ENCODE measurements at places on chromosomes 16 and 17.

DNA sequence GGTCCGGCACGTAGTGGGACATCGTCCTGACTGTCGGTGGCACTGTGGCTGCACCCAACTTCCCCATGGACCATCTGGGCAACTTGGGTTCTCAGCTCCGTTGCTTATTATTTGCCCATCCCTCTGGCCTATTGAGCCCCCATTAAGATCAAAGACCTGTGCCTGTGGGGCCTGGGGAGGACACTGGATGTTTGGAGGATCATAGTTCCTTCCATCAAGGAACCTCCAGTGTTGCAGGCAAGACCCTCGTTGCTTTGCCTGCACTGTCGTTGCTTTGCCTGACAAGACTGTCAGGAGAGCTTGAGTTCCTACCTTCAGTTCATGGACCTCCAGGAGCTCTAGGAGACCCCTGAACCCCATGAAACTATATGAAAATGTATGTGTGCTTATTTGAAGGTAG, 127.2 kb downstream of the CCDC144A start:
- no peak for DNase-seq

DNA sequence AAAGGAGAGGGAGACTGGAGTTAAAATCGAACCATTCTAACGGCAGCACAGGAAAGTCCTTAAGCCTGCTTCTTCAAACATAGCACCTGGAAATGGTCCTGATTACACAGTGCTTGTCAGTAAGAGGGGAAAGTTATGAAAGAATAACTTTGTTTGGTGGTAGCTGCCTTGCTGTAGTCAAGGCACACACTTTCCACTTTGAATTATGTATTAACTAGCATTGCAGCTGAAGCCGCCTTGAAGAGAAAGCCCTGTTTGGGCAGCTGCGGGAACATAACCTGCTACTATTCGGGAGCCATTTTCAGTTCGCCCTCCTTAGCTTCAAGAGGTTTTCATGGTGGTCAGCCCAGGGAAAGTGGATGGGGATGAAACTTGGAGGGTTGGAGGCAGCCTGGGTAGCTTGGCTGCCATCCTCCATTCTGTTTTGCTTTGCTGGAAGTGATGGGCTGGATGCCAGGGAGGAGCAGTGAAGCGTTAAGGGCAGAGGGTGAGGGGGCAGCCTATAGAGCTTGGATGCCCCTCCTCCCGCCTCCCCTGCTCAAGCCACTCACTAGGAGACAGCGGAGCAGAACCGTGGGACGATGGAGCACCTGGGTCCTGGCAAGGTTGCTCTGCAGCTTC, 5.3 kb upstream of the HAS3 start:
- DNase-seq = no peak

- DNase-seq = no peak
These were observed 16.6 kb upstream of the RNF135 start for GRCh38 chr17:30954046-30954830.

GRCh38 chr16:65548470-65548869, 426.6 kb upstream of the CDH11 start:
- DNase-seq = no peak

- no peak for DNase-seq
These were observed 3.9 kb upstream of the SMPD3 start for GRCh38 chr16:68452176-68452575.

DNA sequence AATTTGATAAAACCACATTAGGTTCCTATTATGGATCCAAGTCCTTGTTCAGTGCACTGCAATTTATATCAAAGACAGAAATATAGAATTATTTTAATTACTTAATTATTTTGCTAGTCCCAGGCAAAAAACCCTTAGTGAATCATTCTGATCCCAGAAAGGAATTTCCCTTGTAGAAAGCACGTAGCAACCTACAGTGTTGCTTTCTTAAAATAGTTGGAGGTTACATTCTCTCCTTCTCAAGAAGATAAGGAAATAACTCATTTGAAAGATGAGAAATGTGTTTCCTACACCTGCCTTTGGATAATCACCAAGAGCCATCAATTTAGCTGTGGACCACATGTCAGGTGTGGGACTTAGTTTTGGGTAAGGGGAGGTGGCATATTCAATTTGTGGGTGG, 434.9 kb downstream of the SHISA9 start:
- DNase-seq = no peak

DNA sequence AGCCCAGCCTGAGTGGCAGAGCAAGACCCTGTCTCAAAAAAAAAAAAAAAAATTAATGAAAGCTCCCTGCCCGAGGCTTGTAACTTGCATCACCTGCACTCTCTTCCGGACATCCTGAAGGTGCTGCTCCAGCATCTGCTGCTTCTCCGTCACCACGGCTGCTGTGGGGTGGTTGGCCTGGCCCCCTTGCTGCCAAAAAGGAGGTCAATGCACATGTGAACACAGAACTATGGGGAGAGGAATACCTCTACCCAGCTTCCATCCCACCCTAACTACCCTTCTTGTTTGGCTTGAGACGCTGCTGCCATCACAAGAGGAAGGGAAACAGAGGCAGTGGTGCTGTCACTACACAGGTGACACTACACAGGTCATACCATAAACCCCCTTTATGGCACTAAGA, 49.0 kb downstream of the STAT3 start:
- no peak for DNase-seq

DNA sequence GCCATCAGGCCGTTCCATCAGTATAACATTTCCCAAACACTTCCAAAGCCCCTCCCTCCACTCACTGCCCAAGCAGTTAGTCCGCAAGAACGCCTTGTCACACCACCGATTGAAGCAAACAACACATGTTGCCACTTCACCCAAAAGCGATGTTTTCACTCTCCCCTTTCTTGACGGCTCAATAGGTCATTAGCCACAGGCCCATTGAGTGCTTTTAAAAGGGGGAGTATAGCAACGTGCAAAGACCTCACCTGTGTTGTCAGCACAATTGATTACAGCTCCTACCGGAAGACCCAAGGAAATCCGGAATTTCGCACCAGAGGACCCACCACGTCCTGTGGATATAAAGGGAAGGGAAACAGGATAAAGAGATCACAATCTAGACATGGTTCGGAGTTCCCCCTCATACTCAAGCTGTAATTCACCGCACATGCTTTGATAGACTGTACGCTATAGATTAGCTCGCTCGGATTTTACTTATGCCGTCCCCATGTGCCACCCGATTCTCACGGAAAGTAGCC, 690 bp downstream of the RPL23 start:
- DNase-seq = no peak

All from NCI-H2171 (cell line).